Lung (tissue), 17 donors: ENCODE measurements at places on chromosomes 1 and 21. TPM values are rescaled to one million over a fixed set of nuclear protein-coding genes. Genes with fewer than 3 reads are reported as not detected.

Gene CLEC20A
- total RNA-seq, result not detected

Gene KRTAP10-11
- not detected for total RNA-seq

Gene KCNN3
- 4.9 TPM for total RNA-seq

Gene OR10J1
- total RNA-seq, result not detected

Gene HORMAD1
- 1.2 TPM for total RNA-seq

Gene ADAMTS1
- total RNA-seq, result 99.7 TPM

Gene CRP
- total RNA-seq, result not detected

Gene COL11A1
- total RNA-seq, result 0.86 TPM

Gene KCNK2
- total RNA-seq, result 0.28 TPM

Gene COL24A1
- total RNA-seq, result 0.92 TPM

Gene ELAPOR1
- total RNA-seq, result 8.9 TPM

Gene KCNJ6
- total RNA-seq, result 0.03 TPM

Gene SLC16A1
- 10.0 TPM for total RNA-seq

Gene CADM3
- 3.7 TPM for total RNA-seq

Gene BATF3
- 12.0 TPM for total RNA-seq

Gene RHD
- total RNA-seq, result not detected

Gene PM20D1
- 0.48 TPM for total RNA-seq

Gene IRF6
- total RNA-seq, result 29.2 TPM

Gene OLFML2B
- total RNA-seq, result 12.4 TPM

Gene OR14A2
- total RNA-seq, result not detected

Gene AGT
- 3.5 TPM for total RNA-seq

Gene HEYL
- total RNA-seq, result 19.6 TPM

Gene CHODL
- total RNA-seq, result 0.37 TPM

Gene DLGAP3
- 0.89 TPM for total RNA-seq

Gene HSPG2
- 180 TPM for total RNA-seq
